Stimulated activated CD8-positive, alpha-beta memory T cell treated with anti-CD3 and anti-CD28 coated beads, Interleukin-7, amount 100 ng/mL, for 1 hour (primary cell): ENCODE measurements at places on chromosomes 7 and 10.

- no peak for DNase-seq
Observed at GRCh38 chr7:114658216-114658615, 243.6 kb downstream of the FOXP2 start.

DNA sequence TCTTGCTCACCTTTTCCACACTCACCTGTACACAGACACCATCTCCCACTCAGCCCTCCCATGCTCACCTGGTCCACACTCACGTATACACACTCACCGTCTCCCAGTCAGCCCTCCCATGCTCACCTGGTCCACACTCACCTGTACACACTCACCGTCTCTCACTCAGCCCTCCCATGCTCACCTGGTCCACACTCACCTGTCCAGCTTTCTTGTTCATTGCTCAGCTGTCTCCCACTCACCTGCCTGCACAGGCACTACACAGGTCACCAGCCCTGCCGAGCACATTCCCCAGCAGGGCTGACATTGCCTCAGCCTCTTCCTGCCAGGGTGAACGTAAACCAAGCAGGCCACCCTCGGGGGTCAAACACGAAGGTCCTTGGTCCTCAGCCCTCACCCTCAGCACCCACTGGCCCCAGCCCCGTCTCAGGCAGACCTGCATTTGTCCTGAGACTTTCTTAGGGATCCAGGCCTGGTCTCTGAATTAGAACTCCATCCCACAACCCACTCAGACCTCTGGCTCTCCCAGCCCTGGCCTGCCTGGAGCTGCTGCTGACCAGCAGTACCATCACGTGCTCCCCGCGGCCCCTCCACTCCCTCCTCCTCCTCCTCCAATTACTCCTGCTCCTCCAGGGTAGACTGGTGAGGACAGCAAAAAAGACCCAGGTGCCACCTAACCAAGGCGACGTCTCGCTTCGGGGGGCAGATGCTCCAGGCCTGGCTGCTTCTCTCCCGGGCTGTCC lies 12.8 kb upstream of the DNAAF5 start:
- no peak for DNase-seq

DNA sequence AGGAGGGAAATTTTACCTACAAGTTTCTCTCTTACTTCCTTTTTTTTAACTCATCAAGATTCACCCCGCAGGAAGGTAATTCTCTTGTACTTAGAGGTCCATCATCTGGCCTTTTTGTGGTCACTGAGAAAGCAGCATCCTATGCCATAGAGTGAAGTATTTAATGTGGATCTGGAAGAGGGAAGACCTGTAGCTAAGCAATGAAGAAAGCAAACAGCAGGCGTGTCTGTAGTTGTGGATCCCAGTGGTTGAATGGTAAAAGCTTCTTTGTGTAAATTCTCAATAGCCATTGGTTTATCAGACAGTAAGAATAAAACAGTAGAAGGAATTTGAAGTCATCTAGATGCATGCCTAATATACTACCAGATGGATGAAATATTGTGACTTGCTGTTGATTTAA lies 196.4 kb downstream of the ANKRD7 start:
- DNase-seq = no peak

- no peak for DNase-seq
Observed at GRCh38 chr7:55050281-55050680, 31.5 kb downstream of the EGFR start.

DNA sequence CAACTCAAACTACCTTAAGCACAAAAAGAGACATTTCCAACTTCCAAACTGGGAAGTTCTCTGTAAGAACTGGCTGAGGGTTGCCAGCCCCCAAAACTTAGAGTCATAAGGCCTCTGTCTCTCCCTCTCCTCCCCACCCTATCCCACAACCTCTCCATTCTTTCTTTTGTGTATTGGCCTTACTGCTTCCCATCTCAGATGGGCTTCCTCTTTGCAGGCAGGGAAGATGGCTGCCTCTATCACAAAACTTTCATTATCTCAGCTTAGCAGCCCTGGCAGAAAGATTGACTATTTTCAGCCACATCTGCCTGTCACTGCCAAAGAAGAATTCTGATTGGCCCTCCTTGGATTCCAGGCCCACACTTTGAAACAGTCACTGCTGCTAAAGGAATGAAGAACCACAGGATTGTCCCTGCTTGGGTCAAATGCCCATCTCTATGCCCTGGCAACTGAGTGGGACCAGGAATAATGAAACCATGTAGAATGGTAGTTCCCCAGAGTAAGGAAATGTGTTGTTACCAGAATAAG lies 58.0 kb upstream of the PRKAR2B start:
- DNase-seq = no peak

GRCh38 chr10:1378473-1378872 lies 322.3 kb downstream of the WDR37 start:
- DNase-seq = no peak

- DNase-seq = no peak
Observed at GRCh38 chr7:38215115-38215514, 37.1 kb downstream of the STARD3NL start.

DNA sequence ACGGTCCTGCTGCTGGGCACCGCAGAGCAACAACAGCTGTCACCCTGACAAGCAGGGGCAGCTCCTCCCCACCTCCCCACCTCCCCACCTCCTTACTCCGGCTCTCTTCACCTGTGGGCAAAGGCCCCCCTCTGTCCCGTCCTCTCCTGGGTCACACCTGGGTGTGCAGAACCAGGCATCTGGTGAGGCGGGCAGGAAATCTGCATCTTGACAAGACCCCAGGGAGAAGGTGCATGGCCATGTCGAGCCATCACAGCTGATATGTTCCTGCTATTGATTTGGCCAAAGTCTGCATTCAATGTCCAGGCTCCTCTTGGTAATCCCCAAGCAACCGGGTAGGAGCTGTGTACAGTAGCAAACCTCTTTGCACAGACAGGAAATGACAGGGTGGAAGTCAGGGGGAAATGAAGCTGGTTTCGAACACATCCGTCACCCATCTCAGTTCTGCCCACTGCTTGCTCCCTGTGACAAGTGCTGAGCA lies 554.2 kb downstream of the DNAJB6 start:
- DNase-seq = no peak

GRCh38 chr7:20696002-20696605 lies 80.6 kb downstream of the ABCB5 start:
- DNase-seq = no peak

- DNase-seq = no peak
Observed at GRCh38 chr10:21526860-21527597, 1.5 kb upstream of the SKIDA1 start.

- no peak for DNase-seq
Observed at GRCh38 chr7:30930621-30931020, 19.0 kb downstream of the AQP1 start.

DNA sequence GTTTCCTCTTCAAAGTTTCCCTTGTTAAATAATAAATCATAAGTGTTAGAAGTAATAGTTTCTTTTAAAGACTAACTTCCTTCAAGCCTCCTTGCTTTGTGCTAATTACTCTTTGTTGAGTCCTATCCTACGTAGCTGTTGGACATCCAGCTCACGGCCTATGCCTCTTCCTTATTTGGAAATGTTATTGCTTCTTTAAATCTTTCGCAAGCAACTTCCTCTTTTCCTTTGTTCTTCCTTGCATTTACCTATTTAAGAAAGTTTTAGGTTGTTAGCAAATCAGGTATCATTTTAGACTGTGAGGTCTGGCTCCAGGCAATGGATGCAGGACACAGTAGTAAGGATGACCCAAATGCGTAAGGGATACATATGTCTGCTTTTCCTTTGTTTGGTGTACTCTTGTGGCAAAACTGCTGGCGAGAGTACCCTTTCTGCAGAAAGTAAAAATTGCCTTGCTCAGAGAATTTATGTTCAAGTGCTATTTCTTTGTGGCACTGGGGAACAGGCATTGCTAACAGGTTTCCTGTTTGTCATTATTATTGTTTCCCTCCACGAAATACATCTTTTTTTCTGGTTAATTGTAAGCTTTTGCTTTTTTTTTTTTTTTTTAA lies 110.5 kb downstream of the DYNC2I1 start:
- DNase-seq = no peak

GRCh38 chr7:27107391-27108381 lies 5.2 kb upstream of the HOXA2 start:
- no peak for DNase-seq
